ENCODE measurements at places on chromosomes 11 and 22.

GRCh38 chr11:70204466-70204799, 1.3 kb downstream of the FADD start:
- no peak for DNase-seq

DNA sequence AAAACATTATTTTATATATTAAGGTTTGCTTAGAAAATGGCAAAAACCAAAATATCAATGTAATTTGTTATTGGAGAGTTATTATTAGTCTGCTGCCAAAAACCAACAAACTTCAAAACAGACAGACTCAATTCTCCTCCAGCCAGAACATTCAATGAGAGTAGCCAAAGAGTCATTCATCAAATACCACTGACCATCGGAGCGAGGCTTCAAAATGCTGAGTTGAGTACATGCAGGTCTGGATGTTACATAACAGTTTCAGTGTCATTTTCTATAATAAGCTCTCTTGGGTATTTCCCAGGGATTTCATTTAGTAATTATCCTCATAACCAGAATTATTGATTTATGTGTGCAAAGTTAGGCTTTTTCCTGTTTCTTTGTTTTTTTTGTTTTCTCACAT, 42.6 kb downstream of the CHST1 start:
- no peak for DNase-seq

DNA sequence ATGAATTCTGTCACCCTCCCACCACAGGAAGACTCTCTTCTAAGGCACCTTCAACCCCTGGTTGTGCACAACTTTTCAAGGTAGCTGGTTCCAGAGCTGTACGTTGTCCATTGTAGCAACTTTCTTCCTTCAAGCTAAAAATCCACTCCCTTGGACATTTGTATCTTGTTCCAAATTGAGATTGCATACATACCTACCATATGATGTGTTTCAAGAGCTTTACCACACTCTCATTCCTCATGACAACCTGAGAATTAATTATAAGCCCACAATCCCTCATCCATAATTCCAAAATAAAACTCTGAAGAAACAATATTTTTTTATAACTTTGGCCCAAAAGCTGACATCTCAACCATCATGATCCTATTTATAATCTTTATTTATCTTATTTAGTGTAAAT, 3.0 kb downstream of the OR52W1 start:
- DNase-seq: no peak

GRCh38 chr11:74020539-74020938, 11.7 kb upstream of the UCP3 start:
- DNase-seq: no peak

GRCh38 chr22:27507111-27507611, 294.4 kb downstream of the MN1 start:
- DNase-seq: no peak

DNA sequence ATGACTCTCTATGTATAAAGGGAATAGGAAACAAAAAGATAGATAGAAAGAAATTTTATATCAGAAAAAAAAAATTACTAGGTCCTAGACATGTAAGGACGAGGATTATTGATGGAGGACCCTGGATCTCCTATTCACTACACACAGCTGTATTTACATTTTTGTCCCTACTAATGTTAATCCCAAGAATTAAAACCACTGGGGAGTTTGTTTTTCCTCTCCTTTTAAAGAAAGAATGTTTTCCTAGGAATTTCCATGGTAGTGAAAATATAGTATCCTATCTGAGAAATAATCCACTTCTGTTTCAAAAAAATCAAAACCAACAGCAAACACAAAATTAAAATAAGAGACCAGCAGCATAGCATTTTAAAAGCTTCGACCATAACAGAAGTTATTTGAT, 41.1 kb downstream of the PDGFD start:
- DNase-seq: no peak

- DNase-seq: peak; percentile 20
Observed at GRCh38 chr22:38513063-38513462, 7.0 kb upstream of the DDX17 start.

DNA sequence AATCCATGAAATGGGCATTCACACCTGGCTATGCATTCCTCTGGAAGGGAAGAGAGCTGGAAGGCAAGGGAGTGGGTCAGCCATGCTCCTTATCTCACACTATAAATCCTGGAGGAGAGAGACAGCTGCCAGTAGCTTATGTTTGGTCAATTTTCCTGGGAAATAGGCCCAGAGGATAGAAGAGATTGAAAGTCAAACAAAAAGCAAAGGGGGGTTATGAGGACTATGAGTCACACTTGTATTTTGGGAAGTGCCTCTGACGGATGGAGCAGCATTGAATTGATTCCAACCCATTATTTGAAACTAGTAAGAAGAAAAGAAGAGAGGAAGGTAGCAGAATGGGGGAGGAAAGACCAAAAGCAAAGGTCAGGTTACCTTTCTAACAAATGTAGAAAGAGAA, 25.0 kb downstream of the SNX19 start:
- no peak for DNase-seq

DNA sequence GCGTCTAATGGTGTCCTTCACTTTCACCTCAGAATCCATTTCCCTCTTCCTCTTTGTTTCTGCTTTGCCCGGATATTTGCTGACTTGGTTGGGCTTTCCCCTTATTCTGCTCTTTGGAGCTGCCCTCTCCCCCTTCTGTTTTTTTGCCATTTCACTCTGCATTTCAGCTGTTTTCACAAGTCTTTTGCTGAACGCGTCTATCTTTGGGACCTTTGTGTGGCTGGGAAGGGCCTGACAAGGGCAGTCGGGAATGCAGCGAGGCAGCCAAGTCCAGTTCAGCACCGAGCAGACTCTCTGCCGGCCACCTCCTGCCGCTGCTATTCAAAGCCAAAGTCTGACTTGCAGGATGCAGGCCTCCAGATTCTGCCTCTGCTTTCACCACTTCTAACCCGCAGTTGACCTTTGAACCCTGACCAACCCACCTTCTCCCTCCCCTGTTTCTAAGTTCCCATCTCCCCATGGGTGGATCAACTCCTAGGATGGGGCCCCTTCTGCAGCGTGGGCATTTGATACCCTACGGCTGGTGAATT, 38.2 kb downstream of the FEZ1 start:
- DNase-seq: no peak

DNA sequence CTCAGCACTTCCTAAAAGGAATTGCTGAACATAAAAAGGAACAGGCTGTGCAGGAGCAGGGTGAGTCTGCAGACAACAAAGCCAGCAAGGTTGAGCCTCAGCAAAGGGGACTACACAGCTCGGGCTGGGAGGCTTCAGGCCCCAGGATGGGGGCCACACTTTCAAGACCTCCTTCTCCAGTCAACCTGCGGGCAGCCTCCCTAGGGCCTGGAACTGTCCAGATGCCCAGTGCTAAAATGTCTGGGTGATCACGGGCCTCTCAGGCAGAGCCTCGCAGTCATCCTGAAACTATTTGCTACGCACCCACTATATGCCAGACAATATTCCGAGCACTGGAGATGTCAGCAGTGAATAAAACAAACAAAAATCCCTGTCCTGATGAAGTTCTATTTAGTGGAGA, 3.9 kb upstream of the NEFH start:
- no peak for DNase-seq

GRCh38 chr11:2549491-2549875, 104.7 kb downstream of the KCNQ1 start:
- no peak for DNase-seq

- DNase-seq: no peak
Observed at GRCh38 chr11:69711822-69712801, 8.3 kb upstream of the FGF19 start.

GRCh38 chr11:132123854-132124835, 753.7 kb downstream of the NTM start:
- no peak for DNase-seq

GRCh38 chr11:75778962-75779361, 10.4 kb downstream of the DGAT2 start:
- no peak for DNase-seq

DNA sequence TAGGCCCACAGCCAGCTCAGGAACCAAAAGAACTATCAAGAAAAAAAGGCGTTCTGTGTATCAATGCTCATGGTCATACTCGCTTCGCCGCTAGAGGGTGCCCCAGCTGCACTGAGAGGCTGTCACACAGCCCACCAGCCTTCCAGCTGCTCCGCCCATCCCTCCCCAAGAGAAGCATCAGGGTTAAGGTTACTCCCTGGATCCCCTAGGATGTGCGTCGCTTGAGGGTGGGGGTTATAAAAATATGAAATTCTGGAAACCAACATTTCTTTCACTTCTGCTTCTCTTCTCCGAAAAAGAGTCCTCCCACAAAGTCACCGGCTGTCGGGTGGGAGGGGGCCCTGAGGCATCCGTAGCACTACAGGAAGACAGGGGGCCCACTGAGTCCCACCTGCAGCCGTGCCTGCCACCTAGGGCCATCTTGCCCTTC, 1.7 kb downstream of the CBX6 start:
- peak; percentile 82 for DNase-seq

DNA sequence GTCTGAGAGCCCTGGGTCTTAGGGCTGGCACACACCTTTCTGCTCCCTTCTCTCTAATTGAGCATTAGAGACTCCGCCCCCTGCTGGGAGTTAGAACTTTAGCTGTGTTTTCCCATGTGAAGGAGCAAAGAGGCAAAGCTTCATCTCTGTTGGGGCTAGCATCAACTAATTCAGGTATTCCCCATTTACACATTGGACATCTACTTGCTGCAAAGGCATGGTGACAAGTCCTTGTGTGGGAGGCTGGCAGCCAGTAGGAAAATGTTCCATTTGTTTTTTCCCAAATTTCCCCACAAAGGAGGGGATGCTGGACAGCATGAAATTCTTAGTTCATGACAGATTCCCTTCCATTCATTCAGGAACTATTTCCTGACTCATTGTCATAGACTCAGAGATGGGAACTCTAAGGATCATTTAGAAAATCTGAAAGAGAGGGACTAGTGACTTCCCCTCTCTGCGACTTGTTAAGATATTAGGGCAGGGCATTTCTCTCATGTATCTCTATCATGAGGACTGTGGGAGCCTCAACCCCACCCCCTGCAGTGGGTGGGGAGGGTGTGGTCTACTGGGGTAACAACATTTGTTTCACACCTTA, 3.6 kb downstream of the CD44 start:
- DNase-seq: no peak

GRCh38 chr22:40966726-40967085, 15.5 kb downstream of the RBX1 start:
- no peak for DNase-seq

- no peak for DNase-seq
Observed at GRCh38 chr11:47848700-47849155, 578 bp upstream of the NUP160 start.

GRCh38 chr11:115197031-115197430, 307.2 kb downstream of the CADM1 start:
- DNase-seq: no peak

GRCh38 chr22:42344361-42344905, 74.0 kb upstream of the TCF20 start:
- DNase-seq: no peak

DNA sequence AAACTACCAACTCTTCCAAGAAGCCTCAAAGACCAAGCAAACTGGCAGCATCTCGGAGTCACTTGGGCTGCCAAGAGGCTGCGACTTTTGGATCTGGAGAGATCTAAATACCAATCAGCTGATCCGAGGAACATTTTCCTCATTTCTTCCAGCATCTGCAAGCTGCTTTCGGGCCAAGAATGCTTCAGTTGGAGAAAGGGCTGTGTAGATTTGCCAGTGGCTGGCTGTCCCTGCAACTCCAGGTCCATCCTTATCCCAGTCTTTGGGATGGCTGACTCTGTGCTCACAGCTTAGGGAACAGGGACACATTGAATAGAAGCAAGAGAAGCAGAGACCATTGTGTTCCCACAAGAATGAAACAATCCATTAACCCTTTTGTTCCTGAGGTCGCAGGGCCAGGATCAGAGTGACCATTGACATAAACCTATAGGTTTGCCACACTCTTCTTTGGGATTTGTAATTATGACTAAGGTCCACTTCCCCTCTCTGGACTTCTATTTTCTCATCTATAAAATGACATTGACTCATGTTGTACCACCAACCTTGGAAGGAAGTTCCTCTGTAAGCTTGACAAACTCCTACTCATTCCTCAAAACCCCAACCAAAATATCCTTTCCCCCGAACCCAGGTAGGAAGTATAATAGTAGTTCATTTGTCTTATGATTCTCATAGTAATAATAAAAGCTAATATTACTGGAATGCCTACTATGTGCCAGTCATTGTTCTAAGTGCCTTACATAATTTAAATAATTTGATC, 340.8 kb downstream of the MN1 start:
- DNase-seq: no peak

- DNase-seq: no peak
Observed at GRCh38 chr22:31233001-31233400, 20.9 kb downstream of the LIMK2 start.

- no peak for DNase-seq
Observed at GRCh38 chr11:13463779-13464290, 813 bp upstream of the BTBD10 start.

DNA sequence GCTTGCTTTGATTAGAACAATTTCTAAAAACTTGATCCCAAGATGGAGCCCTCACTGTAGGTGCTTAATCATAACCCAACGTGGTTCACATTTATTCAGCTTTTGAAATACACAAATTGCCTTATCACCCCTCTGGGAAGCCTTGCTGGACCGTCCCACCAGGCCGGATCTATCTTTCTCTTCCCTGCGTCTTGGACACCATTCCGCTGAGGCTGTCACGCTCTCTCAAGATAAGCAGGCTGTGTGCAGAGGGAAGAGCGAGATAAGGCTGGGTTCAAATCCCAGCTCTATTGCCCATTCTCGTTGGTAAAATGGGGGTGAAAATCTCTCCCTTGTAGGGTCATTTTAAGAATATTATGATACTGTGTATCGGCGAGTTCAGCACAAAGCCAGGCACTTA, 20.5 kb upstream of the TP53I11 start:
- no peak for DNase-seq

DNA sequence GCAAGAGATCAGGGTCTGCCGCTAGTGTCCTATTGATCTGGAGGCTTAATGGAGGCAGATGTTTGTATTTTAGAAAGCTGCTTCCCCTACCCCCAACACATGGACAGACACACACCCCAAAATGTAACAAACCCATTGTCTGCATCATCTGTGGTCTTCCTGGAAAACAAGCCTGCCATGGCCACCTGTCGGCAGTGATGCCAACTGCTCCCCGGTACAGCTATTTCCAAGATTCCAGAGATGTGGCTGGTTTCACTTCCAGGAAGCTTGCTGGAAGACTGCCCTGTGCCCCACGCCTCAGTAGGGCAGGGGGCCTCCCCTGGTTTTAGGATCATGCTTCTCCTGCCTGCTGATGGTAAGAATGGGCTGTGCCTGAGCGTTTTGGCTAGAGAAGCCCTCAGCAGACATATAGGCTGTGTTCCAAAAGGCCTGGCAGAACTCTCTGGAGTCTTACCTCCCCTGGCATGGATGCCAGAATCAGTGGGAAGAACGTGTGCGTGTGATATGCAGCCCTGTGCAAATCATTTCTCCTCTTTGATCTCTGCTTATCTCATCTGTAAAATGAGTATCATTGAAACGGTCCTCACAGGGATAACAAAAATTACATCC, 108.6 kb downstream of the FBXO7 start:
- no peak for DNase-seq
